ENCODE measurements at places on chromosomes 5 and 9.

- DNase-seq, result no peak
These were observed 159.4 kb upstream of the PITX1 start for GRCh38 chr5:135193213-135194125.

GRCh38 chr9:74499770-74500583, 2.8 kb downstream of the RORB start:
- no peak for DNase-seq

DNA sequence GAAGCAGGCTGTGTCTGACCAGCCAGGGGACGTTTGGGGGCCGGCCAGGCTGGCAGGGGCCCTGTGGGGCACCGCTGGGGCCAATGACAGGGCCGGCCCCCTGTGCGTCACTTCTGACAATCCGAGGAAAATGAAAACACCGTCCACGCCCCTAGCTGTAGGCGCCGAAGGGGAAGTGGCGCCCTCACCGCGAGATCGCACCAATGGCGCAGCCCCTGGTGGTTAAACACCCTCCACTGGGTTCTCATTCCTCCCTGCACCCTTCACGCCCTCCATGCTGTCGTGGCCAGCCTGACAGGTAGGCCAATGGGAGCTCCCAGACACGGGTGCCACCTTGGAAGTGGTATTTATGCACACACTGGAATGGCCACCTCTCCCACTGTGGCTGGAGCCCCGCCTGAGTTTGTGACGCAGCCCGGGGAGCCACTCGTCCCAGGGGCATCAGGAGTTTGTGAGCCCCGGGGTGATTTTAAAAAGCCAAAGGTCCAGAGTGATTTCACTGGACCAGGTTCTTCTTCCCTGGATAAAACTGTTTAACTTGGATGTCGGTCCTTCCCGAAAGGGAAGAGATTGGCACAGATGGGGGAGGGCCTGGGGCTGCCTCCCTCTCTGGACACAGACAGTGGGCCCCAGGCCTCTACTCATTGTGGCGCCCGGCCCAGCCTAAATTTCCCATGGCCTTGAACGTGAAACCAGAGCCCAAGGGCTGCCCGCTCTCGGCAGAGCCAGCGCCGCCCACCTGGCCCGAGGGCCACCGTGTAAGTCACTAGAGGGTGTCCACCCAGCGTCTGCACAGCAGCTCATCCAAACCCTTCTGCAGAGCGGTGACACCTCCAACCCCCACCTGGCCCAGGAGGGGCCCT, 49.7 kb downstream of the NKD2 start:
- DNase-seq, result no peak

GRCh38 chr9:21590058-21590996, 108.2 kb upstream of the IFNE start:
- no peak for DNase-seq

GRCh38 chr9:84659313-84659712, 10.2 kb upstream of the NTRK2 start:
- DNase-seq, result no peak

GRCh38 chr9:90069085-90069484, 464.3 kb downstream of the GADD45G start:
- no peak for DNase-seq

- no peak for DNase-seq
These were observed 70.3 kb downstream of the INIP start for GRCh38 chr9:112647596-112647995.

- DNase-seq, result no peak
These were observed 131.5 kb downstream of the ERCC6L2 start for GRCh38 chr9:96006961-96007360.

DNA sequence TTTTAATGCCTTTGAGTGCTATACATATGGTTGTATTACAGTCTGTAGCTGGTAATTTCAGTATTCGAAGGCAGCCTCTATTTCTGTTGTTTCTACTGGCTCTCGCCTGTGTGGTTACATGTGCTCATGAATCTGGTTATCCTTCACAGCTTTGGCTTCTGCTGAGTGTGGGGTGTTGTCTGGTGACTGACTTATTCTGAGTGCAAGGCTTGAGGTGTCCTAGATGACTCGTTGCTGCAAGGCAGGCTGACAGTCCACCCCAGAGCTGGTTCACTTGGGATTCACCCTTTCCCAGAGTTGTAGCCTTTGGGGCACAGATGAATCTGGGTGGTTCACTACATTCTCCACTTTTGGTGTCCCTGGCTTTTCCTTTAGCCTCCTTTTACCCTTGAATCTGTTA, 41.4 kb downstream of the PDE8B start:
- DNase-seq, result no peak

DNA sequence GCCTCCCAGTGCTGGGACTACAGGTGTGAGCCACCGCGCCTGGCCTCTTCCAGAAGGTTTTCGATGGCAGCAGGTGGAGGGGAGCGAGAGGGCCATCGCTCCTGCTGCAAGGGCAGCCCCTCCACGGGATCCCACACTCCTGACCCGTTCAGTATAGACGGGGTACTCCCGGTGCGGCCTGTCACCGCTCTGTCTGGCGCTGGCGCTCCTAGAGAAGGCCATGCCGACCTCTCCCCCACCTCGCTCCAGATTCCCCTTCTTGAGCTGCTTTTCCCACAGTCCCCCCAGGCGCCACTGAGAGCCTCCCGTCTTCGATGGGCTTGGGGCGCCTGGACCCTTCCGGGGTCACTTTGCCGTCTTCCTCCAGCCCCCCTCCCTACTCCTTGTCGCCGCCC, 4.3 kb upstream of the SQSTM1 start:
- no peak for DNase-seq

DNA sequence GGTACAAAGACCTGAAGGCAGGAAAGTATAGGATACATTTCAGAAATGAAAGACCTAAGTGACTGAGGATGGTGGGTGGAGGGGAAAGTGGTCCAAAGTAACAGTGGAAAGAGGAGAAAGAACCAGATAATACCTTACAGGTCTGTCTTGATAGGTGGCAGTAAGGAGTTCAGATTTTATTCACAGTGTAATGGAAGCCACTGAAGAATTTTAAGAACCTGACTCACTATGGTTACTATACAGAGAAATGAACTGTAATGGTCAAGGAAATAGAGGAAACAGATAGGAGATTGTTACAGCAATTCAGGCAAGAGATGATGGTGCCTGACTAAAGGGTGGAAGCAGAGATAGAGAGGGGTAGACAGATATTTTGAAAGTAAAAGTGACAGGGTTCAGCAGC, 46.5 kb downstream of the EPB41L4A start:
- DNase-seq, result no peak

GRCh38 chr5:130985776-130986175, 179.3 kb downstream of the HINT1 start:
- DNase-seq, result no peak

DNA sequence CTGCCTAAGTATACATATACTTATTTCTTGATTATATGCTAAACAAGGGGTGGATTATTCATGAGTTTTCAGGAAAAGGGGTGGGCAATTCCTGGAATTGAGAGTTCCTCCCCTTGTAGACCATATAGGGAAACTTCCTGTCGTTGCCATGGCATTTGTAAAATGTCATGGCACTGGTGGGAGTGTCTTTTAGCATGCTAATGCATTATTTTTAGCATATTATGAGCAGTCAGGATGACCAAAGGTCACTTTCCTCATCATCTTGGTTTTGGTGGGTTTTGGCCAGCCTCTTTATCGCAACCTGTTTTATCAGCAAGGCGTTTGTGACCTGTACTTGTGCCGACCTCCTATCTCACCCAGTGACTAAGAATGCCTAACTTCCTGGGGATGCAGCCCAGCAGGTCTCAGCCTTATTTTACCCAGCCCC, 80.9 kb downstream of the ALDH7A1 start:
- DNase-seq, result no peak

DNA sequence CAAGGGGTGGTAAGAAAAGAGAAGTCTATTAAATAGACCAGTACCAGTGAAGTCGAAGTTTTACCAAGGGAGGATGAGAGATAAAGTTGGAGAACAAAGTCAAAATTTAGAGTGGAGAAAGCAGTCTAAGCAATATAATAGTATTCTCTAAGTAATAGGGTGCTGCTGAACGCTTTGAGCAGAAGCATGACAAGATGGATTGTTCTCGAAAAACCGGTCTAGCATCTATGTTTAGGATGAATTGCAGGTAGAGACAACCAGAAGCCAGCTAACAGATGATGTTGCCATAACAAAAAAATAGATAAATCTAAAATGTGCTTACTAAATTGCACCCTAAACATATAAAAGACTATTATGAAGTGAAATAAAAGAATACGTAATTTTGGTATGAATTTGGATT, 237.0 kb downstream of the PRELID2 start:
- no peak for DNase-seq

DNA sequence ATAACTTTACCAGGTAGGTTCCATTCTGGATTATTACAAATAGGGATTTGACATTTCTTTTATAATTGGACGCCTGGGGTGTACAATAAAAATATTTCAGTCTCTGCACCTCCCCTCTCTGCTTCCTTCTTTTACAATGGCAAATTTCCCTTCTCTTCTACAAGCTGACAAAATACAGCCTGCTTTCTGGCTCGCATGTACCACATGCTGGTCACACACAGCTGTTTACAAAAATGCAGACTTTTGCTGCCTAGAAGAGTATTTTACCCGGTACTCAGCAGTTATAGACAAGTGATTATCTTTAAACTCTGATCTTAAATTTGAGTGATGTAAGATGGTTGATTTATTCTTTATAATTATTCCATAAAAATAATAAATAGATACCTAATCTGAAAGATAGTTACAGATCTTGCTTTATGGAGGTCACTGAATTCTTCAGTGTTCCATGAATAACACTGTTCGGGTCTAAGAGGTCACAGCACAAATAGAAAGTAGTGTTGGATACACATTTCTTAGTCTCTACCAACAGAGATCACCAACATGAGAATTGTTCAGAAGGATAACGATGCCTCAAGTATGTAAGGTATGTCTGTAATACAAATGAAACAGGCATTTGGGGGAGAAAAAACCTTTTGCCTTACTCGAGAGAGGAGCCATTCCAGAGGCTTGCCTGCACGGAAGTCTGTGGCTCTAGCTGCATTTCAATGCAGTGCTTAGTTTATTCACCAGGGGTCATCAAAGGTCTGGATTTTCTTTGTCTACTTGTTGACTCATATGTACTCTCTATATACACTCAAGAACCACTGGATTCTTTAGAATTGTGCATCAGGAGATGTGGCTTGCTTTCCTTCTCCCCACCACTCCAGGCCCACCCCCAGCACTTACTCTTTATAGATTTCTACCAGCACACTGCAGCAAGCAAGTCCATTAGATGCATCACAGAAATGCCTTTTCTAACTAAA, 206.6 kb upstream of the RFX3 start:
- peak; percentile 60 for DNase-seq

DNA sequence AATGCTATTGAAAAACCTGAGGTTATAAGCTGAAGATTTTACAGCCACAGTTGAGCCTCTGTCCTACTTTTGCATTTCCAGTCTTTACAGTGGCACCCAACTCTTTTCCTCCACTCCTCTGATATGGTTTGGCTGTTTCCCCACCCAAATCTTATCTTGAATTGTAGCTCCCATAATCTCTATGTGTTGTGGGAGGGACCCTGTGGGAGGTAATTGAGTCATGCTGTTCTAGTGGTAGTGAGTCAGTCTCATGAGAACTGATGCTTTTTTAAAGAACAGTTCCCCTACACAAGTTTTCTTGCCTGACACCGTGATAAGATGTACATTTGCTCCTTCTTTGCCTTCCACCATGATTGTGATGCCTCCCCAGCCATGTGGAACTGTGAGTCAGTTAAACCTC, 646.1 kb upstream of the SEMA6A start:
- no peak for DNase-seq

- DNase-seq, result no peak
These were observed 232.9 kb downstream of the SYK start for GRCh38 chr9:91034521-91034920.

DNA sequence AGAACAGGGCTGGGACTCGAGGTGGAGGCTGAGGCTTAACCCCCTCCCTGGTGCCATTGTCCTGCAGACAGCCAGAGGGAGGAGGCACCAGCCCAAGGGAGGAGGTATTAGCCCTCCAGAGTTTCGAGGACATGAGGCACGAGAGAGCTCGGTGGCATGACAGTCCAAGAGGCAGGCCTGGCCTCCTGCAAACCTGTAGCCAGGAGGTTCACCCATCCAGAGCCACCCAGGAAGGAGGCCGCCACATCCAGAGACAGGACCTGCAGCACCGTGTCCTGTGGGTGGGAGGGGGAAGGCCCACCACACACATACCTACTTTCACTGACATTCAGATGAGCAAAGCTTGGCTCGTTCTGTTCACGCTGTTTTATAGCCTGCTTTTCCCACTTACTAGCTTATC, 75.2 kb upstream of the ADAMTS2 start:
- DNase-seq, result no peak

GRCh38 chr9:107405511-107405910, 84.1 kb downstream of the KLF4 start:
- no peak for DNase-seq

DNA sequence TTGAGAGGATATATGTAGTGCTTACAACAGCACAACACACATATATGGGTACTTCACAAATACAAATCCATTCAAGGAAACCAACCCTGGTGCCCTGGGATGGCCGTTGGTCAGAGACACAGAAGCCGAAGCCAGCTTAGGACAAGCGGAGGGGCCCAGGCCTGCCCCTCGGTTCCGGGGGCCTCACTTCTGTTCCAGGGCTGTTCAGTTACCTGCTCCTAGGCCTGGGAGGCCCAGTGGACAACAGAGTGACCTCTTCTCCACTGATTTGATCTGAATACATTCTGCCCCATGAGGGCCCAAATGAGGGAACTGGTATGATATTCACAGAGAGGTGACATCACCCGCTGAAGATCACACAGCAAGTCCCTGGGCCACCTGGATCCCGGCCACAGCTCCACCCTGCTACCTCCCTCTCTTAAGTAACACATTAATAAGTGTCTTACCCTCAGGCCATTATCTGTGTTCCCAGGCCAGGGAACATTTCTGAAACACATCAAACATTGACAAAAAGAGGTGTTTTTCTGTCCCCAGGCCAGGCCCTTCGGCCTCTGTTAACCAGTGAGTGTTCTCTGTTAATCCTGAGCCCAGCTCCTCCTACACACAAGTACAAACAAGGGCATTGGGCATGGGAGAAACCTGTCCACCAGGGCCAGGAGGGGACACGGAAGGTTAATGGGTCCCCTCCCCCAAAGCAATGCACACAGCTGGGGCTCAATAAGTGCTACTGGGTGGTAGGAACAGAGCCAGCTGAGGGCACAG, 4.5 kb upstream of the GRHPR start:
- no peak for DNase-seq

DNA sequence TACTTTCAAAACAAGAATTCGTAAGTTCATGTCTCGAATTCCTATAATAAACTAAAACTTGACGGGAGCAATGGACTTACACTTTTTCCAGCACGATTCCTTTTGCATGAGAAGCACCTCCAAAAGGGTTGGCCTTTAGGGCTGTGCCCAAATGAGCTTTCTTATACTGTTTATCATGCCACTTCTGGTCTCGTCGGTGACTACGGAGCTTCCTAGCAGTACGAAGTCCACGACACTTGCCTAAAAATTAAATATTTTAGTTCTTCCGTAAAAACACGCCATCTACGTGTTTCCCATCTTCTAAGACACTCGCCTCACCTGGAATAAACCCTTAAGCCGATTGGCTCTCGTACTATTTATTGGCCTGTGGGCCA, 554 bp downstream of the RPS23 start:
- DNase-seq, result no peak

Measured in SHP77 treated with DMSO at 0.1 percent for 48 hours (cell line).